ENCODE measurements at places on chromosomes 6 and 20. TPM values are rescaled to one million over a fixed set of nuclear protein-coding genes. Genes with fewer than 3 reads are reported as not detected.

Gene SYCP2L
- 3.5 TPM for total RNA-seq

Gene TAGAP
- total RNA-seq = not detected

Gene NKX2-2
- total RNA-seq = 0.11 TPM

DNA sequence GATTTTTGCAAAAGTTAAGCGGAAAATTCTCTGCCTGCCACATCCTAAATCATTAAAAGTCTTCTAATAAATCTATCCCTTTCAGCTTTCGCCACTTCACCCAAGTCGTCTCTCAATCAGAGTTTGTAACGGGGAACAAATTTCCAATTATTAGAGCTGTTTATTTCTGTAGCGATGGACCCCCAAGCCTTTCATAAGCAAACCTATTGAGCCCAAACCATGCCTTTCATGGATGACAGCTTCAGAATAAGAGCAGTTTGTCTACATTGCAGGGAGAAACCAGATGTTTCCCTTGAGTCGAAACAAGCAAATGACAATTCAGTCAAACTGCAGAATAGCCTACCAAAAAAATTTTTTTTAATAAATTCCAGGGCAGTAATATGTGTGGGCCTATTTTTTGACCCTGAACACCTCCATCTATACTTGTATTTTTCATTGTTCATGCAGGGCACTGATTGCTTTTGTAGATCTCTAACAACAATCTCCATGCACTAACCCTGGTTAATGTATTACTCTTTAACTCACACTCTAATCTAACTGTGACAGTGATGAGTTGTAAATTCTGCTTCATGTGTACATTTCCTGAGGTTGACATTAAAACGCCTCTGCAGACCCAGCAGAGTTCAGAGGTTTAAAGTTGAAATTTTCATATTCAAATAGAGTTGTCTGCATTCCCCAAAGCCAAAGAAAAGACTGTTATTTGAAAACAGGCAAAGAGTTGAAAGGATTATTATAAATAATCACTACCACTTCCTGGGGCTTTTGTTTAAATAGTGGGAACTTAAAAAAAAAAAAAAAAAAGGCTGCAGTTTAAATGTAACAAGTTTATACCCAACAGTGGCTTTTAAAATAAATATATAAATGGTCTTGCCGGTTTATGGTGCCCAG lies 64.5 kb downstream of the ATP9A start:
- no peak for DNase-seq
- peaks cover 13% of the 10 kb centered on the region for H3K4me1 ChIP-seq
- no peak overlapping the region for H3K27ac ChIP-seq

DNA sequence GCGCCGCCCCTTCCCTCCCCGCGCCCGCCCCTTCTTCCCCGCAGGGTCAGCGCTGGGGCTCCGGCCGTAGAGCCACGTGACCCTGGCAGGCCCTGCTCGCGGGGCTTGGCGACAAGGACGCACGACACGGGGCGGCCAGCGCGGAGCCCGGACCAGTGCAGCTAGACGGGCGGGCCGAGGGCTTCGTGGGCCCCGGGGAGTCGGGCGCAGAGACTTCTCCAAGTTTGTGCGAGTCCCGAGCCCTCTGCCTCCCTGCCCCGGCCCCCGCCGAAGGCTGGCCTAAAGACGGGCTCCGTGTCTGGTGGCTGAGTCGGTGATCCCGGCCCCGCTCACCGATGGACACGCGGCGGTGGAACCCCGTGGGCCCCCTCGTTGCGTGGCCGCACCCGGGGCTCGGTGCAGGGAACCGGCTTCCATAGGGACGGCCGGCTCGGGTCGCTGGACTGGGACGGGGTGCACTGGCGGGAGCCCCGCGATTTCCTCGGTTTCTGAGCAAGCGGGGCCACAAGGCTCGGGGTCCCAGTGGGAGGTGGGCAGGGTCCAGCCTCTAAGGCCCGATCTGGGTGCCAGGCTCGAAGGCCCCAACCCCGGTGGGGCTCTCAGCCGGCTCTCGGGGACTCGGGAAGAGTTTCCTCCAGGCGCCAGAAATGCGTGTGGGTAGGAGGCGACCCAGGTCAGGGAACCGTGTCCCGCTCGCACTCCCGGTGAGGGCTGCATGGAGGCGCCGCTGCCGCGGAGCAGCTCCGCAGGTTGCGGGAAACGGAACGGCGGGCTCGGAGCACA lies 452 bp upstream of the GATA5 start:
- peak; percentile 63 for DNase-seq
- H3K4me1 ChIP-seq = no peaks in the 10 kb centered on the region

Gene MROH8
- 0.79 TPM for total RNA-seq
